ENCODE measurements at places on chromosomes 1 and 21.

GRCh38 chr1:203126151-203126865 lies 1.2 kb upstream of the ADORA1 start:
- no peak for DNase-seq

GRCh38 chr21:15007716-15008296 lies 57.0 kb downstream of the NRIP1 start:
- DNase-seq = no peak

DNA sequence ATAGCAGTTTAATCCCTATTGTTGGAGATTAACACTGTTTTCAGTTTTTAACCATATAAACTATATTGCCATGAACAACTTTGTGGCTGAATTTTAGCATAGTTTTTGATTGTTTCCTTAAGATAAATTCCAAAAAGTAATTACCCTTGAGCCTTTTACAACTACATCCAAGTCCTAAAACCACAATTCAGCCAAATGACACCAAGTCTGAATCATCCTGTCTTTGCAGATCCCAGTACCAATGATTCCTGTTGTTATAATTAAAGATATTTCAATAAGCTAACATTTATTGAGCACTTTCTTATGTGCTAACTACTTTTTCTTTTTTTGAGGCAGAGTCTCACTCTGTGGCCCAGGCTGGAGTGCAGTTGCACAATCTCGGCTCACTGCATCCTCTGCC lies 35.6 kb downstream of the IL23R start:
- DNase-seq = no peak

- DNase-seq = no peak
These were observed 47.5 kb downstream of the SYDE2 start for GRCh38 chr1:85153149-85153891.

- DNase-seq = no peak
These were observed 3.0 kb downstream of the GNAT2 start for GRCh38 chr1:109616391-109616790.

- no peak for DNase-seq
These were observed 29.2 kb downstream of the IGSF5 start for GRCh38 chr21:39774227-39774626.

DNA sequence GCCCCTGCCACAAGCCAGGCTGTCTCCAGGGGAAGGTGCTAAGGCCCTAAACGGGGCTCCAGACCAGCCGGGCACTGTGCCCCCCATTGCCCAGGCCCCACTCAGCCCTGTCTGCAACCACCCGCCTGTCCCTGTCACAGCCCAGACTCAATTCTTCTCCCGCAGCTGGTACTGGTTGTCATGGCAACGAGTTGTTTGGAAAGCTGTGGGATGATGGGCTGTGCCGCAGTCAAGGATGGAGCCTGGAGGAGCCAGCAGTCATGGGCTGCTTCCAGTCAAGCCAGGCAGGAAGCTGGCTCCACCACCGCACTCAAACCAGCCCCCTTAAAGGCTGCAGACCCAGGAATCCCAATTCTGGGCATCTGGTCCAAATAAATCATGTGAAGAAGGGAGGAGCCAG lies 4.2 kb downstream of the SPOCD1 start:
- DNase-seq = no peak

DNA sequence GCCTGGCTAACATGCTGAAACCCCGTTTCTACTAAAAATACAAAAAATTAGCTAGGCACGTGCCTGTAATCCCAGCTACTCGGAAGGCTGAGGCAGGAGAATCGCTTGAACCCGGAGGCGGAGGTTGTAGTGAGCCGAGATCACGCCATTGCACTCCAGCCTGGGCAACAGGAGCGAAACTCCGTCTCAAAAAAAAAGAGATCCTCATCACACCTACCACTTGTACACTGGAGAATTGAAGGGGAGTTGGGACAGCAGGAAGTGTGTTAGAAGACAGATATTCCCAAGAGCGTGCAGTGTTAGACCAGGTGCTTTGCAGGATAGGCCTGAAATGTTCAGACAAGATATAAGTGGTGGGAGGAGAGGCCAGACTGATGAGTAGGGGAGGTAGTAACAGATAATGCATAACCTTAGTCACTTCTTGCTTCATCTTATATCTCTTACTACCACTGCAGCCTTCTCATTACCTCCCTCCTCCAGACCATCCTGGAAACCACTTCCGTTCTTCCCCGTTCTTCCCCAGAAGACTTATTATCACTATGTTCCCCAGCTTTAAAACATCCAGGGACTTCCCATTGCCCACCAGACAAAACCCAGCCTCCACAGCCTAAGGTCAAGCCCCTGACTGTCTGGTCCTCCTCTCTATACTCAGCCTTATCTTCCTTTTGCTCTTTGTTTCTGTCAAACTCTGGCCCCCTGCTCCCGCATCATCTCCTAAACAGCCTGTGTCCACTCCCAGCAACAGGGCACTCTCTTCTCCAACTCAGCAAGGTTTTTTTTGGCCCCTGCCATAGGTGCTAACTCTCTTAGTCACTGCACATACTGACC lies 21.3 kb downstream of the FAM20B start:
- DNase-seq = peak; percentile 84

- no peak for DNase-seq
These were observed 28.7 kb upstream of the FASLG start for GRCh38 chr1:172630056-172630818.

DNA sequence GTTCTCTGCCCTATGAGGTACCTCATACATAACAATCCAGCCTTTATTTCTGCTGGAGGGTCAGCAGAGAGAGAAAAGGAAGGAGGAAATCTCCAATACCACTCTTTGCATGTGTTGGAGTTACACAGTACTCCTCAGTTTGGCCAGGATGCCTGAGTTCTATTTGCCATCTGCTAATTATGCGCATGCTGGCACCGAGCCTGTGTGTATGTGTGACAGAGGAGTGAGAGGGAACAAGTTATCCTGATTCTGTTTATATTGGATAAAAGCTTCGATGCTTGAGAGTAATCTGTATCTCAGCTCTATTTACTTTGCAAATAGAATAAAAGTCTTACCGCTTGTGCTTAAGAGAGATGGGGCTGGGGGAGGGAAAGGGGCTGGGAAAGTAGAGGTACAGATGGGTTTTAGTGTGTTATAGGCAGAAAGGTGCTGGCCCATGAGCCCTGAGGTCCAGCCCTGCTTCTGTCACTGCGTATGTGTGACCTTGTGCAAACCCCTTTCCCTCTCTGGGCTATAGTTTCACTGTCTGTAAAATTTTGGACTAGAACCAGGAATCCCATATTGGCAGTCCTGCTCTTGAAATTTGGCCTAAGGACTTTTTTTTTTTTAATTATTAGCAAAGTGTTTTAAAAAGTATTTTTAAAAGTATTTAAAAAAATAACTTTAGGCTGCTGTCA lies 54.5 kb upstream of the PLXNA2 start:
- no peak for DNase-seq

DNA sequence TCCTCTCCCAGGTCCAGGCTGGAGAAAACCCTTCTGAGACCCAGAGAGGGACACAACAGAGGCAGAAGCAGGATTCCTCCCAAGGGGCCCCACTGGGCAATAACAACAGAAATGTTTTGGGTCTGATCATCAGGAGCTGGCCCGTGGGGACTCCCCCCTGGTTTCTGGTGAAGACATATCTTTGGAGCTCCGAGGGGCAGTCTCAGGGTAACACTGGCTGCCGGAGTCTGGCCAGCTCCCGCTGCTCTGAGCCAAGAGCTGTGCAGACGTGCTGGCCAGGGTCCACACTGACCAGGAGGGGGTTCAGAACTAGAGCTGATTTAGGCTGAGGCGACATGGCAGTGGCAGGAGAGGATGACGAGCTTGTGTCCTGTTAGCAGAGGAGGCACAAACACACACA lies 13.1 kb downstream of the ECE1 start:
- no peak for DNase-seq

GRCh38 chr21:39326607-39327307 lies 13.3 kb upstream of the BRWD1 start:
- no peak for DNase-seq

DNA sequence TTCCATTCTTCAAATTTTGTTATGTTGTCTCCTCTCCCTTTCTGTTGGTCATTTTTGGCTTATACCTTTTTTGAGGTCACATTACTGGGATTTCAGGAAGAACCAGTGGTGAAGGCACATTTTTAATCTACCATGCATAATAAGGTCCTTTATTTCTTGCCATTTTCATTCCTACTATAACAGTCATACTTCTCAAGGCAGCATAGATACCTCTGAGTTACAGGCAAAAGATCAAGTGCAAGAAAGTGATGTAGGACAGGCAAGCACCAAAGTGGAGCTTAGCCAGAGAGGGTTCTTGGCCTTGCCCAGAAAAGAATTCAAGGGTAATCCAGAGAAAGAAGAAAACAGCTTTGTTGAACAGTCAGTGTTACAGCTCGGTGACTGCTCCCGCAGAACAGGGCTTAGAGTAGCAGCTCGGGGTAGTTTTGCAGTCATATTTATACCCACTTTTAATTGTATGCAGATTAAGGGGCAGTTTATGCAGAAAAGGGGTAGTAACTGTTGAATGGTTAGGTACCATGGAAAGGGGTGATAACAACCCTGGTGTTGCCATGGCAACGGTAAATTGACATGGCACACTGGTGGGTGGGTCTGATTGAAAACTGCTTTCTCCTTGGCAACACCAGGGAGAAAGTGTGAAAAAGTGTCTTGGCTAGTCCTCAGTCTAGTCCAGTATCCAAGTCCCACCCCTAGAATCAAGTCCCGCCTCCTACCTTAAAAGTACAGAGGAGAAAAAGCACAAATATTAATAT lies 39.6 kb upstream of the DOCK7 start:
- no peak for DNase-seq

GRCh38 chr1:106846656-106847055 lies 209.8 kb upstream of the PRMT6 start:
- DNase-seq = no peak

DNA sequence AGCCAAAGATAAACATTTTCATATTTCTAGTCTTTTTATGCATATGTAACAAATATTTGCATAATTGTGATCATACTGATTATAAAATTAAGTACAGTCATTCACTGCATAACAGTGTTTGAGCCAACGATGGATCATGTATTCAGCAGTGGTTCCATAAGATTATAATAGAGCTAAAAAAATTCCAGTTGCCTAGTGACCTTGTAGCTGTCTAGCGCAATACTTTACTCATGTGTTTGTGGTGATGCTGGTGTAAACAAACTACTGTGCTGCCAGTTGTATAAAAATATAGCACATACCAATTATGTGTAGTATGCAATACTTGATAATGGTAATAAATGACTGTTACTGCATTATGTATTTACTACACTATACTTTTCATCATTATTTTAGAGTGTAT lies 2.1 kb upstream of the S100A10 start:
- no peak for DNase-seq

DNA sequence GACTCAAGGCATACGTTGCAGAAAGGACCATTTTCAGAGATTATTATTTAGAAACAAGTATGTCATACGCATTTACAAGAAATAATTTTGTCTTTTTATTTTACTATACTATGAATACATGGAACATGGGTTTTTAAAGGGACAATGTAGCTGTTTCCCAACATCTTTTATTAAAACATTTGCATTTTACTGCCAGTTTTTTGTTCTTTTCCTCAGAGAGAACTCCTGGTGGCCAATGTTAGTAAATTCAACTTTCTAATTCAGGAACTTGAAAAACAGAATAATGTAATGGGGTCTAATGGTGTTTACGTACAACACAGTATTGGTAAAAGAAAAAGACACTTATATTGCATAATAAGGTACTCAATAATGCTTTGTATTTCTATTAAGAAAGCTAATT lies 14.9 kb downstream of the PRDM2 start:
- no peak for DNase-seq

Measured in hematopoietic multipotent progenitor cell treated with erythropoietin and hydrocortisone succinate and interleukin-3 and kit ligand, for 17 days (in vitro differentiated cells).